ENCODE measurements at places on chromosomes 4 and X.

DNA sequence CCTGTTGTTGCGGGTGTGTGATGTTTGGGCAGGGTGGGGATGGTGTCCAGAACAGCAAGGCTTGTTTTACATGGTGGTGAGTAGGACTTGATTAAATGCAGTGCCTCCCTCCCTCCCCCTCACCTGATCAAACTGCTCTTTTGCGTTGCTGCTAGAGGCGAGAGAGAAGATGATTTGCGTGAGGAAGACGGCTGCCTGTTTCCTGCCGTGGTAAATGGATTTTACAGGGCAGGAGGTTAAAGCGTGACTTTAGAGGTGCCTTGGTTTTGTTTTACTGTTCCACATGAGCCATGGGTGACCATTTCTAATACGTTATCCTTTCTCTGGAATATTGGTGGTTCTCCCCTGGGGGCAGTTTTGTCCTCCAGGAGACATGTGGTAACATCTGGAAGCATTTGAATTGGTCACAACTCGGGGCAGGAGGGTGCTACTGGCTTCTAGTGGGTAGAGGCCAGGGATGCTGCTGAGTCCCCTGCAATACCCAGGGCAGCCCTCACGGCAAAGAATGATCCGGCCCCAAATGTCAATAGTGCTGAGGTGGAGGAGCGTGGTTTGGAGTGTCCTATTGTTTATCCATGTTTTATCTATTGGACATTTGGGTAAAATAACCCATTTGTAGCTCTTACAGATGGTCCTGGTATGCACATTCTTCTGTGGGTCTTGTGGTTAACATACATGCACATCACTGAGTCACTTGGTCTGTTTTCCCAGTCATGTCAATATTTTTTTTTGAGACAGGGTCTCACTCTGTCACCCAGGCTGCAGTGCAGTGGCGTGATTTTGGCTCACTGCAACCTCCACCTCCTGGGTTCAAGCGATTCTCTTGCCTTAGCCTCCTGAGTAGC lies 73.7 kb downstream of the SHROOM2 start:
- peak; percentile 9 for DNase-seq

GRCh38 chr4:81667539-81667938 lies 195.8 kb upstream of the RASGEF1B start:
- no peak for DNase-seq

GRCh38 chr4:150997141-150997540 lies 17.9 kb downstream of the LRBA start:
- DNase-seq, result no peak

DNA sequence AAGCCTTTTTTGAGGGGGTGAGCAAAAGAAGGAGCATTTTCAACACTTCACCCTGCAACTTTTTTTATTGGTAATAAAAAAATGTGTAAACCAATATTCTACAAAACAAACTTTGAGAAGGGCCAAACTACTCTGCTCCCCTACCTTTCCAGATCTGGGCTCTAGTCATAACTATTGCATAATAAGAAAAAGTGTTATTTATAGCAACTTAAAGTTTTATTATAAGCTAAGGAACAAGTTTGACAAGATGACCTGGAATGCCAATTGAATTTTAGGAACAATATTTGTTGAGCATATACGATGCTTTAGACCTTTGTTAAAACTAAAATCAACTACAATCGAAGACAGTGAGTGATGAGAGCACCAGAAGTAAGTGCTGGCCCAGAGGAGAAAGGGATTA lies 409.6 kb downstream of the IL15 start:
- DNase-seq, result no peak

GRCh38 chrX:39720945-39721344 lies 376.8 kb downstream of the BCOR start:
- no peak for DNase-seq

- no peak for DNase-seq
Measured at GRCh38 chr4:16588651-16589050, 309.8 kb downstream of the LDB2 start.

DNA sequence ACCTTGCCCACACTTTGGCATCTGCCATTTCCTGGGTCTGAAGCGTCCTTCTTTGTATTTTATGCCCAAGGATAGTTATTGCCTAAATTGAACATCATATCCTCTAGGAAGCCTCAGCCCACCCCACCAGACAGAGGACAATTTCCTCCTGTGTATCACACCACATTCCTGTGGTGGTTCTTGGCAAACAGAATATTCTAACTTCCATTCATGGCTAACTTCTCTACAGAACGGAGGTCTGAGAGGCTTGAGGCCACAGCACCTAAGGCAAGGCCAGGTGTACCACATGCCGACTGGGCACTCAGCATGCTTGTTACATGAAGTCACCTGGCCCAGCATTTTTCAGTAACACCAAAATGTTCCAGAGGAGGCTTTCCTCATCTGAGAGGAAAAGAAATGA lies 42.4 kb downstream of the CD99L2 start:
- DNase-seq, result no peak

DNA sequence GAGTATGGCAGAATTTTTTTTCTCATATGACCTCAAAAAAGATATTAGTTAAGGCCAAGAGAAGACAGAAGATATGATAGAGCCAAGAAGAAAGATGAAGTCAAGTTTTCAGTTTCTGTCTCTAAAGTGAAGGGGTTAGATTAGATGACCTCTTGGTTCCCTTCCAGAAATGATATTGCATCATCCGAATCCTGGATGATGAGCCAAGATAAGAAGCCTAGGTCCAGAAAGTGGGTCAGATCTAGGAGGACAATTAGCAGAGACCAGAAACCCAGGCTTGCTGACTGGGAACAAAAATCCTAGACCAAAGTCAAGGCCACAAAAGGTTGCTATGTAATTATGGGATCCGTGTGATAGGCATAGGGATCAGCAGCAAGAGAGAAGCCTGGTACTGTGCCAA lies 20.2 kb downstream of the SATL1 start:
- no peak for DNase-seq

GRCh38 chr4:96729641-96730040 lies 889.7 kb downstream of the PDHA2 start:
- no peak for DNase-seq

DNA sequence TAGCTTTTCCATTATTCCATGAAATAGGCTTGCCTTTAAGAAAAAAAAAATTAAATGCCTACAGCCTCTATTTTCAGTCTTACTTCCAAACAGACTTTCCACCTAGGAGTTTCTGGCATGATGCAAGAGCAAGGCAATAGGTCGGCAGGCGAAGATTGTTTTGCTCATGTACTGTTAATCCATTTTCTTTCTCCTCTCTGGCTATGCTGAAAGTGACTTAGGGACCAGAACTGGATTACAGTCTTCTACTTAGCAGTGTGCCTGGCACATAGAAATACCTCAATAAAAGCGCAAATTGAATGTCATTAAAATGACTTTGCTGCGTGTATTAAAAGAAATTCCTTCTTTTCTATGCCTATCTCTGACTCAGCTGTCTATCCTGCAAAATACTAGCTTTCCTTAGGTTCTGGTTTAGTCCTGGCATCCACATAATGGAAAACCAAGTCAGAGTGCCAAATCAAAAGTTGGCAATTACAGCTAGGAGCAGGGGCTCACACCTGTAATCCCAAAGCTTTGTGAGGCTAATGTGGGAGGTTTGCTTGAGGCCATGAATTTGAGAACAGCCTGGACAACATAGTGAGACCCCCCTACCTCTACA lies 51.9 kb downstream of the CC2D2A start:
- no peak for DNase-seq

GRCh38 chr4:48193096-48193836 lies 59.2 kb upstream of the TXK start:
- DNase-seq, result no peak

DNA sequence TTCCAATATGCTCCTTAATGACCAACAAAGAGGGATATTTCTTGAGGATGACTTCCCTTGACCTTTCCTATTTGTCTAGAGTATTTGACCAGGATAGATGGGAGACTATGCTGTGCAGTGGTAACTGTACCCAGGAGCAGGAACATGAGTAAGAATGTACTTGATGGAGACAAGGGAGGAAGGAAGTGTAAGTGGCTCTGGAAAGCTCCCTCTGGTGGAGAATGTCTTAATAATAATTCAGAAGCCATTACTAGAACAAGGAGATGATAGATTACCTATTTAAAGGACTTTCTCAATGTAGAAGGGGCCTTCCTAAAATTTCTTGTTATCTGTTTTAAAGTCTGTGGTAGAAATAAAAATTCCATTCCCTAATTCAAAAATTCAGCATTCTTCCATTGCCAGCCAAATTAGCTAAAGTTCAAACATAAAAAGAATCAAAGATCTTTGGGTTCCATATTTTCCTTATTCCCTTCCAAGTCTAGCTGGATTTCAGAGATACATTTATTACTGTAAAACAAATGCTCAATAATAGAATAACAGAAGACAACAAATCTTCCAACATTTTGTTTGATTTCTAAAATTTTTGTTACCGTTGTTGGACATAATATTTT lies 83.8 kb downstream of the GRID2 start:
- DNase-seq, result no peak

DNA sequence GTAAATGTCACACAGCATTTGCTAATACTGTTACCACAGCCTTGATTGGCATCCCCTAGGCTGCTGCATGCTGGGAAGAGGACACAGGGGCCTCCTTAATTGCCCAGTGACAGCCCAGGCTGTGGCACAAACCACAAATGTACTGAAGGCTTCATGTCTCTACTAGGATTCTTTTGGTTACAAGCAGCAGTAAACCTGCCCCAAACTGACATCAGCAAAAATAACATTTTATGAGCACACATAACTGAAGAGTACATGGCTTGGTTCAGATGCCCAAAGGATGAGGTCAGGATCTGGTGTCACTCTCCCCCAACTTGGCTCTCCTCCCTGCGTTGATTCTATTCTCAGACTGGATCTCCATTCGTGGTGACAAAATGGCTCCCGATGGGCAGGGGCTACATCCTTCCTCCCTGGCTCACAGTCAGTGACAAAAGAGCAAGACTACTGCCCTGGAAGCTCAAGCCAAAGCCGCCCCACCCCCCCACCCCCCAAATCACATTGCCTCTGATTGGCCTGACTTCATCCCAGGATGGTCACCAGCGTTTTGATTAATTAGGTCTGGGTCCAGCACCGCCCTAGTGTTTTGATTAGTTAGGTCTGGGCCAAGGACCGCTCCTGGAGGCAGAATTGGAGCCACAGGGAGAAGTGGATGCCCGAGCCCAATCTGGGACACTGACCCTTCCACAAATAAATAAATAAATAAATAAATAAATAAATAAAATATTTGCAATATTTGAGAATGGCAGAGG lies 180.5 kb upstream of the RBPJ start:
- DNase-seq, result peak; percentile 66

- no peak for DNase-seq
Measured at GRCh38 chrX:24494647-24495075, 29.6 kb downstream of the PDK3 start.

DNA sequence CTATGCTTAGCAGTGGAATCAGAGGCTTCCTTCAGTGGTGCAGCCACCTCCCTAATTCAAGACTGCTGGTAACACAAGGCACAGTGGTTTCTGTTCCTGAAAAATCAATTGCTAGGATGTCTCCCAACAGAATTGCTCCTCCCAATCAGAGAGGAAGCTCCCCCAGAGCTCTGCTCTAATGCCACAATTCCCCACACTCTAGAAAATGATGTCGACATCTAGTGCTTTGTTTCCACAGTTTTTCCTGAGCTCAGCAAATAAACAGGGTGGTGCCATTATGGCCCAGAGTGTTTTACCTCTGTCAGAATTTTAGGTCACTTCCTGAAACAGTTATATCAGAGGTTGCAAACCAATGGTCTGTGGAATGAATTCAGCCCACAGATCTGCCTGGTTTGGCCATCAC lies 24.7 kb downstream of the TAB3 start:
- DNase-seq, result no peak
